ENCODE measurements at places on chromosomes 4 and X.

GRCh38 chrX:127908384-127908783 is 143.8 kb downstream of the ACTRT1 start:
- DNase-seq: no peak

GRCh38 chr4:126727461-126727860 is 905.3 kb upstream of the INTU start:
- no peak for DNase-seq

- DNase-seq: no peak
These were observed 272.8 kb upstream of the TENM3 start for GRCh38 chr4:181970366-181970765.

DNA sequence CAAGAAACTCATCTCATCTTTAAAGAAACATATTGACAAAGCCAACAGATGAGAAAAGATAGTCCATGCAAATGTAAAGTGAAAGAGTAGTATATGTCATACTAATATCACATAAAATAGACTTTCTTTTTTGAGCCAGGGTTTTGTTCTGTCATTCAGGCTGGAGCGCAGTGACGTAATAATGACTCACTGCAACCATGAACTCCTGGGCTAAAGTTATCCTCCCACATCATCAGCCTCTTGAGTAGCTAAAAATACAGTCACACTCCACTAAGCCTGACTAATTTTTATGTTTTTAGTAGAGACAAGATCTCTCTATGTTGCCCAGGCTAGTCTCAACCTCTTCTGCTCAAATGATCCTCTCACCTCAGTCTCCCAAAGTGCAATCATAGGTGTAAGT is 51.8 kb upstream of the TRAM1L1 start:
- DNase-seq: no peak

- no peak for DNase-seq
These were observed 9.8 kb downstream of the DCAF8L2 start for GRCh38 chrX:27599928-27600327.

DNA sequence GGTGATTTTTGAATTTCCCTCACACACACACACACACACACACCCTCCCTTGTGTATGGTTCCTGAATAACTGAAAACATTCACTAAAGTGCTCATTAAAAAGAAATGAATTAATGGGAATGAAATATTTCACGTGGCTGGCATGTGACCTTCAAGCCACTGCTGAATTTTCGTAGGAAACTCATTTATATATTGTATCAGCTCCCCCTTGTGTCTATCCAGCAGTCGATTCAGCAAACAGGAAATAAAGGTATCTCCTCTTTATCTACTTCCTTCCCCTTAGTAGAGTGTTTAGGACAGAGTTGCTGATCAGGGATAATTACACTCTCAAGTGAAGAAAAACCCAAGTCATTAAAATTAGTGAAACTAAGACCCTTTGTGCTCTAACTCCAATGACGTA is 912.6 kb upstream of the LCORL start:
- DNase-seq: no peak

- DNase-seq: no peak
These were observed 160.3 kb upstream of the ANK2 start for GRCh38 chr4:112889199-112889598.

- no peak for DNase-seq
These were observed 96.2 kb downstream of the UGT8 start for GRCh38 chr4:114694770-114695169.

DNA sequence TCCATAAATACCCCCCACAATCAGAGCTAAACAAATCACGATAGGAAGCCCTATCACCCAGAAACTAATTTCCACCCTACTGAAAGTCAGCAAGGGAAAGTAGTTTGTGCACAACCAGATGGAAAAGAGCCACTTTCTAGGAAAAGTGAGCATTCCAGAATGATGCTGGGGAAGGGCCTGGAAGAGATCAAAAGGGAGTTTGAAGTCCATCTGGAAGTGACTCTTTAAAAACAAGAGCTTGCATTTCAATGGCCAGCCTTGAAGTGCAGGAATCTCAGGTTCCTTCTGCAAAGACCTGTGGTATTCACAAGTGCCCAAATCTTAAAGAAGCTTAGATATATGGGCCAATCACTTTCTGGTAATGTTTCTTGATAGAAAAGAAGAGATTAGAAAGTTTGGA is 97.0 kb upstream of the LDB2 start:
- DNase-seq: no peak

GRCh38 chr4:142150483-142150882 is 514.1 kb downstream of the IL15 start:
- DNase-seq: no peak

DNA sequence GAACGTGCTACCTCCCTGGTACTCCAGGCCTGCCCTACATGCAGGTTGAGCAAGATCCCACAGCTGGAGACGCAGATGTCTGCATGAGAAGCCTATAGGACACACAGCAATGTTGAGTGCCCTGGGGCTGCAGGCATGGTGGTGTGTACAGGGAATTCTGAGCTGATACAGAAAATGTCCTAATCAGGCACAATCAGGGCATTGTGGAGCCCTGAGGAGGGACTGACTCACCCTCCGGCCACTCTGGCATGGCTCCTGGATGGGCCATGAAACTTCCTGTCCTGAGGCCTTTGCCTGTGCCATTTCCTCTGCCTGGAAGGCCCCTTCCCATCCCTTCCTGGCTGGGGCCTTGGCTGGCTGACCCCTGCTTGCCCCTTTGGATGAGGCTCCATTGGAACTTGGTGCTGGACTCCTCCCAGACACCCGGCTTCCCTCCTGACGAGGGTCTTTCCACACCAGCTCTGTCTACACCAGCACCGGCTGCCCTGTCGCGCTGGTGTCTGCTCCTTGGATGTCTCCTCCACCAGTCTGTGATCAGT is 16.7 kb upstream of the AFAP1 start:
- DNase-seq: no peak

DNA sequence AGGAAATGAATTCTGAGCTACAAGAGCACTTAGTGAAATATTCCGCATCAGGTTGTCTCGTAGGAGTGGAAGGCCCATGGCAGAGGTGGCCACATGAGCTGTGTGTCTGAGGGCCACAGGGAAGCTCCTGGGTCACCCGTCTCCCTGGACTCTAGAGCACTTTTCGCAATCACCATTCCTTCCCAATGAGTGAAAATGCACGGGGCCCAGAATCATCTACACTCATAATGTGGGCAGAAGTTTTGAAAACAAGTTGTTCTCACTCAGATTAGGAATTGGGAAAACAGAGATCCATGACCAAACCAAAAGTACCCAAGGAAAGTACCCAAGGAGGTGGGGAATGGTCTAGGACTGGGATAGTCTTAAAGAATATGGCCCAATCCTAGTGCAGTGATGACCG is 94.4 kb downstream of the SCD5 start:
- DNase-seq: no peak

- DNase-seq: no peak
These were observed 290.0 kb upstream of the DIAPH2 start for GRCh38 chrX:96394598-96394997.

DNA sequence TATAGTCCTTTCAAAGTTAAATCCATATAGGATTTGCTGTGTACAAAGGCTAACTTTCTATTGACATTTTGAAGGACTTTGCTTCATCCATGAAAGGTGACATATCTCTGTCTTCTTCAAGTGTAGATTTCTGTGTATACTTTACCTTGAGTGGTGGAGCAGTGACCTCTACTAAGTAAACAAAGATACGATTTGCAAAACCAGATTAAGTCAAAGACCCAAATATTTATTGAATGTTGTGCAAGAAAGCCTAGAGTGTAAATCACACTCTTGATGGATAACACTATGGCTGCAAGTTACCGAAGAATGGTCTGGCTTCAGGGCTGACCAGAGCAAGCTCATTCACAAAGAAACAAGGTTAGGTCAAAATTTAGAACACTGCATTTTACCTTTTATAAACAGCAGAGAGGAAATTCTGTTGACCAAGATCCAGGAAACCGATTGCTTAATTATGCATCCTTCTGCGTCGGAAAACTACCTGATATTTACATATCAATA is 5.4 kb upstream of the FGG start:
- DNase-seq: no peak

DNA sequence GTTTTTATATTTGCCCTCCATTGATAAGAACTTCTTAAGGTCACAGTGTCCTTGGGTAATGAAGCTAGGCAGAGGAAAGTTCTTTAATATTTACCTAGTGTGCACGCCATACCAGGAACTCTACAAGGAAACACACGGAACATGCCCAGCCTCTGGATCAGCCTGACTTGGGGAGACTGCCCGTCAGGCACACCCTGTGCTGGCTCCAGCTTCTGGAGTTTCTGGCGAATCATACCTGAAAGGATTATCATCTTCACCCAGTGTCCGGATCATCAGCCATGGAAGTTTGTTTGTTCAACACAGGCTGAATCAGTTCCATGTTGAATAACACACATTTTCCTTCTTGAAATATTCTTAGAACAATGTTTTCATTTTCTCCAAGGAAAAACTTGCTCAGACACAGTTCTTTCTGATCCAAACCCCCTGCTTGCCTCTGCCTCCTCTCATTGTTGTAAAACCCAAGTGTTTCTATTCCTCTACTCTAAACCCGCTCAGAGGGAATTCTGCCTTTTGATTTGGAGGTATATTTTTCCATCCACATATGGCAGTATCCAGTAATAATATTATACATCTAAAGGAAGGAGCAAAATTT is 176.7 kb downstream of the SHROOM3 start:
- no peak for DNase-seq

DNA sequence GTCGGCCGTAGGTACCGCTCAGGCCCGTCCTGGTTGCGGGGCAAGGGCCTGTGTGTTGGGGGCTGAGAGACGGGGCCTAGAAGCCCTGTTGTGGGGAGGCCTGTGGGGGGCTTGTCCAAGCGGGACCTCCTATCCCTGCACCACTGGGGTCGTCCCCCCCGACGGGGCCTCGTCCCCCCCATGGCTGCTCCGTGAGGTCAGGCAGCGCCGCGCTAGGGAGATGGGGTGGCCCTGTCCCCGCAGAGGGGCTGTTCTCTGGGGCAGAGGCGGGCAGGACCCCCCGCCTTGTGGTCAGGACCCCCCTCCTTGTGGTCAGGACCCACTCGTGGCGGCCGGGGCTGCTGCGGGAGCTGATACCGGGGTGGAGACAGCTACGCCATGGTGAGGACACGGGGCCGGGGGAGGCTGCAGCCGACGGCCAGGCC is 12.1 kb upstream of the GTPBP6 start:
- DNase-seq: no peak

- DNase-seq: no peak
These were observed 10.0 kb upstream of the RGN start for GRCh38 chrX:47068214-47068613.

- no peak for DNase-seq
These were observed 26.9 kb upstream of the TMPRSS11B start for GRCh38 chr4:68272380-68272779.

DNA sequence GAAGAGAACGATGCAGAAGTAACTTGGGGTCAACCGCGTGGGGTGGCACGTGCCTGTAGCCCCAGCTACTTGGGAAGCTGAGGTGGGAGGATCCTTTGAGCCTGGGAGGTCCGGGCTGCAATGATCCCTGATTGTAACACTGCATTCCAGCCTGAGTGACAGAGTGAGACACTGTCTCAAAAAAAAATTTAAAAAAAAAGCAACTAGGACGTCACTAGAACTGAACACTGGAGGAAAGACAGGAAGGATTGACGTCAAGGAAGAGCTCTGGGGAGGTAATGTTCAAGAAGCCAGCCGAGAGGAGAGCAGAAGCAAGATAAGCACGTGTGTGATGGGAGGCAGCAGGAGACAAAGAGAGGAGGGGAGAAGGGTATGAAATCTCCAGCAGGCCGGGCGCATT is 28.7 kb downstream of the S100G start:
- no peak for DNase-seq

DNA sequence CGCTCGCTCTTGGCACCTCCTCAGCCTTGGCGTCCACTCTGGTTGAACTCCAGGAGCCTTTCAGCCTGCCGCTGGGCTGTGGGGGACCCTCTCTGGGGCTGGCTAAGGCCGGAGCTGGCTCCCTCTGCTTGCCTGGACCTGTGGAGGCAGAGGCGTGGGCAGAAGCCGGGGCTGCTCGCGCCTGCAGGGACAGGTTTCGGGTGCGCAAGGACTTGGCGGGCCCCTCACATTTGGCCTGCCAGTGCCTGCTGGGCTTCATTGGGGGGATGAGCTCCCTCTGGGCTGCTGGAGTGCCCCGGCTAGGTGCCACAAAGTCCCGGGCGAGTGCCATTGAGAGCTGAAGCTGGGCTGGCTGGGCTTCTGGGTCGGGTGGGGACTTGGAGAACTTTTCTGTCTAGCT is 371.7 kb downstream of the FAM133A start:
- no peak for DNase-seq

DNA sequence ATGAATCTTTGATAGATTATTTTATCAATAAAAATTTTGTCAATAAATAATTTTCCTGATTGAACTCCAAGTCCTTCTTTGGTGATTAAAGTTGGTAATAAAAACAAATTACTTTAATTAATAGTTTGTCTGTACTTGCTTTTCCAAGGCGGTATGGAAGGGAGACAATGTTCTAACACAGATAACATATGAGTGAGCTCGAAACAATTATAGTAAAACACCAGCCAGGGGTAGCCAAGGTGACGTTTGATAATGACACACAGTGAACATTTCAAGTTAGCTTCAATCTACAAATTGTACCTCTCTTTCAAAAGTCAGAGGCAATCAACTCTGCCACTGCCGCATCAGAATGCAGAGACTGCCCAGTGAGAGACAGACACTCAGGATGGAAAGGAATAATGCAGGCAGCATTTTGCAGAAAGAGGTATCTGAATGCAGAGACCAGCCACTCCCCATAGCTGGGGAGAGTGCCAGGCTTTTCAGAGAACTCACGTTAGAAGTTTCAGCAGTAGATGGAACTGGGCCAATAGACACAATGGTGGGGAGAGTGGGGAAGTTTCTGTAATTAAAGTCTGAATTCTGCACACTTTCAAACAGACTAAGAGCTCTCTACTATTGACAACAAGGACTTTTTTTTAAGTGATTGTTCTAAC is 18.1 kb upstream of the ATOH1 start:
- no peak for DNase-seq

Measured in stimulated activated CD8-positive, alpha-beta memory T cell treated with anti-CD3 and anti-CD28 coated beads, Interleukin-4, amount 100 ng/mL, for 48 hours (primary cell).